ENCODE measurements at places on chromosomes 4 and X. TPM values are rescaled to one million over a fixed set of nuclear protein-coding genes. Genes with fewer than 3 reads are reported as not detected.

Gene ZNF280C
- 3.2 TPM for total RNA-seq

Gene NHS
- total RNA-seq = 5.7 TPM

Gene STBD1
- total RNA-seq = 6.5 TPM

Gene RHOXF2
- not detected for total RNA-seq

Gene ACE2
- not detected for total RNA-seq

Gene NPY2R
- 0.08 TPM for total RNA-seq

Gene CLNK
- not detected for total RNA-seq

Gene NLGN4X
- 0.07 TPM for total RNA-seq

Gene PABPC1L2B
- total RNA-seq = not detected

Gene RIPPLY1
- 0.08 TPM for total RNA-seq

Gene CHRNA9
- 1.9 TPM for total RNA-seq

Gene CT45A2
- not detected for total RNA-seq

Gene TRIM60
- total RNA-seq = not detected

Gene P2RY10
- total RNA-seq = not detected

Gene GLOD5
- total RNA-seq = not detected

Gene LRP2BP
- total RNA-seq = 0.09 TPM

Gene MAPK10
- total RNA-seq = 0.45 TPM

Gene CLDN22
- not detected for total RNA-seq

Gene RS1
- not detected for total RNA-seq

Gene SYNPO2
- 1.7 TPM for total RNA-seq

Gene CXorf65
- total RNA-seq = not detected

Gene TMEM131L
- 5.4 TPM for total RNA-seq

Gene USP17L10
- total RNA-seq = not detected

Gene FRMD7
- total RNA-seq = not detected

Gene SYN1
- total RNA-seq = 0.21 TPM

Gene TMSB4X
- total RNA-seq = 5,391 TPM

Gene AMER1
- 2.4 TPM for total RNA-seq

Gene NXF2
- total RNA-seq = not detected

Gene ZAR1
- total RNA-seq = 0.10 TPM

Gene RAI2
- total RNA-seq = 0.18 TPM

Gene RPGR
- total RNA-seq = 9.6 TPM

Gene MAGEA2B
- total RNA-seq = not detected

Gene CCDC110
- not detected for total RNA-seq

Gene DDX53
- not detected for total RNA-seq

Gene F11
- not detected for total RNA-seq

Gene HSD17B10
- 172 TPM for total RNA-seq

Gene LRAT
- 0.07 TPM for total RNA-seq
